ENCODE measurements at places on chromosomes 11 and 22. TPM values are rescaled to one million over a fixed set of nuclear protein-coding genes. Genes with fewer than 3 reads are reported as not detected.
A peak's percentile ranks its signal among the peaks of the same experiment; 100 is the strongest.

- no peak for DNase-seq
Observed at GRCh38 chr11:89660234-89660633, 49.9 kb upstream of the TRIM77 start.

Gene FOLR1
- total RNA-seq: not detected

DNA sequence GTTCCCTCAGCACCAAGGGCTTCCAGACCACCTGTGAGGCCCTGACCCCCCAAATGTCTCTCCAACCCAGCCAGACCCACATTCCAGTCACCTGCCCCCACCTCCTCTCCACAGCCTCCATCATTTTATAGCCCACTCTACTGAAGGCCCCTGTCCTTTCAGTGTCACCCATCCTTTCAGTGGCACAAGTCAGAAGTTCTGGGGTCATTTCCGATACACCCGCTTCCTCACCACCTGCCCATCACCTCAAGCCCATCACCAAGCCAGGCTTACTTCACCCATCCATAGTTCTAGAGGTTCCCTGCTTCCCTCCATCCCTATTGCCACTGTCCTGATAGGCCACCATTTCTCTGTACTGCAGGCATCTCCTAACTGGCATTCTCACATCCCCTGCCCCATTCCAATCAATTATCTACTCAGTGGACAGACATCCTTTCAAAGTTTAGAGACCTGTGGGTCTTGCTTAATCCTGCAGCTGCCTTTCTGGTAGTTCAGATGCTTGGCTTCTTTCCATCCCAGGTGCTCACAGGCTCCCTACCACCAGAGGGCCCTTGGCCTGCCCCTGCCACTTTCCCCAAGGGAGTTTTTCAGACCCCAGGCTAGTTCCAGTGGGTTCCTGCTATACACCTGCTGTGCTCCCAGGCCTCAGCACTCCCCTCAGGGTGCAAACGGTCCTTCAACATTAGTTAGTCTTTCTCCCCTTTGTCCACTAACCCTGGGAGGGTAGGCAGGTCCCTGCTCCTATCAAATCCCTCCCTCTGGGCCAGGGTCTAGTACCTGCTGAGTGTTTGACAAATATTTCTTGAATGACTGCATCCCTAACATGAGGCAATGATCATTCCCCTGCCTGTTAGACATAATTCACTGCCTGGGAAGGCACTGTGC is 7.6 kb downstream of the KCNQ1OT1 start:
- no peak for DNase-seq

Gene YPEL4
- total RNA-seq: 0.43 TPM

- peak; percentile 28 for DNase-seq
Observed at GRCh38 chr22:24834845-24835570, 29.0 kb downstream of the SGSM1 start.

Gene OR52E8
- total RNA-seq: not detected

DNA sequence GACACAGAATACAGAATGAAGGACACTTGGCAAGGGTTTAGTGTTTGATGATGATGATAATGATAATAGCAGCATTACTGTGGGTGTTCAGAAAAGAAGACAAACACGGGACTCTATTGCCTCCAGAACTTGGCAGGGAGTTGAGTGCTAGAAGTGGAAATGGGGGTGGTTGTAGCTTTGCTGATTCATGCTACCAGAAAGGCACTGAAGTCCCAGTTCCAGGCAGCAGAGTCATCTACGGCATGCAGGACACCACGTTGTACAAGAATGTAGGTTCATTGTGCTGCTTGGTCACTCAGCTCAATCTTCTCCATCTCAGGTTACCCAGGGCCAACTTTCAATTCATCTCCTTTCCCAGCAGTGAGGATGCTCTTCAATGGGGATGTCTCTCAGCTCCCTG is 115.7 kb downstream of the NTM start:
- DNase-seq: no peak

- DNase-seq: peak; percentile 82
Observed at GRCh38 chr22:50270666-50271394, 650 bp upstream of the MAPK11 start.

GRCh38 chr11:33110083-33110482 is 51.2 kb downstream of the CSTF3 start:
- no peak for DNase-seq

Gene RHBDD3
- 24.5 TPM for total RNA-seq

Gene ST14
- total RNA-seq: not detected

GRCh38 chr11:117781627-117782026 is 15.4 kb downstream of the DSCAML1 start:
- no peak for DNase-seq

DNA sequence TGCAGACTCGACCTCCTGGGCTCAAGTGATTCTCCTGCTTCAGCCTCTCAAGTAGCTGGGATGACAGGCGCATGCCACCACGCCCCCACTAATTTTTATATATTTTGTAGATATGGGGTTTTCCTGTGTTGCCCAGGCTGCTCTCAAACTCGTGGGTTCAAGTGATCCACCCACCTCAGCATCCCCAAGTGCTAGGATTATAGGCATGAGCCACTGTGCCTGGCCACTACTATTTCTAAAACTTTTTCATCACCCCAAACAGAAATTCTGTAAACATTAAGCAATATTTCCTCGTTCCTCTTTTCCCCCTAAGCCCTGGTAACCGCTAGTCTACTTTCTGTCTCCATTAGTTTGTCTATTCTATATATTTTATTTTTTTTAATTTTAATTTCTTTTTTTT is 9.0 kb upstream of the ATG16L2 start:
- no peak for DNase-seq

DNA sequence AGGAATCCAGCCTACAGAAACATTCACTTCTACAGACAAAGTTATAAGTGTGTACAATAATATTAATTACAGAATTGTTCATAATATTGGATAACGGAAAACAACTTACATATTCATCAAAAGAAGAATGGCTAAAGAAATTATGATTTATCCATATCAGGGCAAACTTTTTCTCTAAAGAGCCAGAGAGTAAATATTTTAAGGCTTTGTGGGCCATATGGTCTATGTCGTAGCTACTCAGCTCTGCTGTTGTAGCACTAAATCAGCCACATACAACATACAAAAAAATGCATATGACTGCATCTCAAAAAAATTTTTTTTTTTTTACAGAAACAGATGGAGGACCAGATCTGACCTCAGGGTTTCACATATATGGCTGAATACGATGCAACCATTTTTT is 96.7 kb upstream of the GALNT18 start:
- DNase-seq: no peak

Gene OR51I1
- not detected for total RNA-seq

Gene NUDT8
- 5.8 TPM for total RNA-seq

Gene CLMP
- 115 TPM for total RNA-seq

Gene ANO9
- total RNA-seq: not detected

GRCh38 chr11:113105592-113105991 is 144.4 kb downstream of the NCAM1 start:
- DNase-seq: peak; percentile 26

DNA sequence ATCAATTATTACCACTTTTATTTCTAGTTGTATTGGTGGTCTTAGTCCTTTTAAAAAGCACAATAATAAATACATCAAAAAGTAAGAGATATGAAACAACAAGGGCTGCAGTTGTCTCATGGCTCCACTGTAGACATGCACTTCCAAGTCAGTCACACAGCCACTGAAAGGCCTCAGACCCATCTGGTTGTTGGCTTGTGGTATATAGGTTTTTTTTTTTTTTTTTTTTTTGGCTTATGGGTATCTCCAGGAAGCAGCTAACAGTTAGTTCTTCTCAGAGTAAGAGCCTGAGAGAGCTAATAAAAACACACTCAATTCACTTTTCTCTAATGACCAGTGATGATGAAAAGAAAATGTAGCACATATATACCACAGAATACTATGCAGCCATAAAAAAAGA is 6.0 kb upstream of the OR52E6 start:
- DNase-seq: no peak

DNA sequence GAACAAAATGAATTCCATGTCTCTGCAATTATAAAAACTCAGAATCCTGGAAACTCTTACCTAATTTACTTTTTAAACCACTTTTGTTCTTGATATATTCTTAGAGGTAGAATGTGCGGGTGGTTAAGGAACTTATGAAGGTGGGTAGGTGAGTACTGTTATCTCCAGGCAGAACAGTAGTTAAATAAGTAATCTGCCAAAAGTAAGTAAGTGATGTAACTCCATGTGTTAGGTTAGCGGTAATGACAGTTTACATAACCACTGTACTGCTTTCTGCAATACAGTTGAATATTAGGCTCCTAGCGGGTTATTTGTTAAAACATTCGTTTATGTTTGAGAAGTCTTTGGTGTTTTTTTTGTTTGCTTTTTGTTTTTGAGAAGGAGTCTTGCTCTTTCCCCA is 7.1 kb downstream of the LARGE1 start:
- DNase-seq: no peak

DNA sequence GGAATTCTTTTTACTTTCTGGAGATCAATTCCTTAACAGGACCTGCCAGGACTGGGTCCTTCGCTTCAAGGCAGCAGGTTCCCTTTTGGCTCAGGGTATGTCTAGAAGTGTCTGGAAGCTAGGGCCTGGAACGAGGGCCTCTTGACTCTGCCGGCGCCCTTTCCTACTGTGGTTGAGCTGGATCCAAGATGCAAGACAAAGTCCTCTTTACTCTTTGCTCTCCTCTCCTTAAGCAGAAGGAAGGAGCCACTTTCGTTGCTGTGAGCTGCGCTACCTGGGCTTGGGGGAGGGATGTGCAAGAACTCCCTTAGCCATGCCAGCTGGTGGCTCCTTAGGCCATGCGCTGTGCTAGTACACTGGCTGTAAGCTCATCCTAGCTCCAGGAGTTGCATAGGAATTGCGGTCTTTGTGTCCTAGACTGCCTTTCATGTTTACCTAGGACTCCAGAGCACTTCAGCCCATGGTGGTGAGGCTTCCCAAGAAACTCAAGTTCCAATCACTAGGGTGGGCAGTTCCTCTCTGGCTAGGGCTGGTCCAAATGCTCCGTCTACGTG is 18.1 kb downstream of the GLB1L2 start:
- DNase-seq: no peak
